ENCODE measurements at places on chromosomes 16 and 17.

GRCh38 chr16:86899151-86899550 is 320.8 kb downstream of the FOXL1 start:
- DNase-seq, result no peak

DNA sequence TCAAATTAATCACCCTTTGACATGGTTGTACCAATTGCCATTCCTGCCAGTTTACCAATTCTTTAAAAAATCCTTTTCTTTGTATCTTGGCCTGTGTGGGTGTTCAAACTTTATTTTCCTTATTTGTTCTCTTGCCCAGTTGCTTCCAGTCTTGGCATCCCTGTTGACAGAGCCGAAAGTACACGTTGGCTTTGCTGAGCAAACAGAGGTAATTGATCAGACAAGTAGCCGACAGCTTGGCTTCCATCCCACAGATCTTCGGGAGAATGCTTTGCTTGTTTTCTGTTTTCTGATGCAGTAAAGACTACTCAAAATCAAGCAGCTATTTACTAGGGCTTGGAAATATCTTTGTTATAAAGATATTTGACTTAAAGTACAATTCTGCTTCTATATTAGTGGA is 506.8 kb upstream of the SALL1 start:
- peak; percentile 42 for DNase-seq

- DNase-seq, result peak; percentile 17
Measured at GRCh38 chr16:66662445-66663194, 33.9 kb downstream of the CMTM4 start.

DNA sequence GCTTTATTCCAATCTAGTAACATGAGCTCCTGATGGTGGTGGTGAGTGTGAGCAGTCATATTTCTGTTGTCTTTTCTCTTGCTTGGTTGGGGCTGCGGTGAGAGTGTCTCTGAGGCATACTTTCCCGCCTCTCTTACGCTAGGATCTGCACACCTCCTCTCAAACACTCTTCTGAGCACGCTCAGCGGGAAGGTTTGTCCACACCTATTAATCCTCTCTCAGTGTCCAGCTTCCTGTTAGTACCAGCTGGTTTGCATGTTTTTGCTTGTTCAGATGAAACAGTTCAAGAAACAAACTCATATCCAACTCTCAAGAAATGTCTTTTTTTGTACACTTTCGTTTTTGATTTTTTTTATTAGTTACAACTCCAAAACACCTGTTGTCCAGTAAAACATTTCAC is 89.5 kb downstream of the CCDC182 start:
- DNase-seq, result no peak

DNA sequence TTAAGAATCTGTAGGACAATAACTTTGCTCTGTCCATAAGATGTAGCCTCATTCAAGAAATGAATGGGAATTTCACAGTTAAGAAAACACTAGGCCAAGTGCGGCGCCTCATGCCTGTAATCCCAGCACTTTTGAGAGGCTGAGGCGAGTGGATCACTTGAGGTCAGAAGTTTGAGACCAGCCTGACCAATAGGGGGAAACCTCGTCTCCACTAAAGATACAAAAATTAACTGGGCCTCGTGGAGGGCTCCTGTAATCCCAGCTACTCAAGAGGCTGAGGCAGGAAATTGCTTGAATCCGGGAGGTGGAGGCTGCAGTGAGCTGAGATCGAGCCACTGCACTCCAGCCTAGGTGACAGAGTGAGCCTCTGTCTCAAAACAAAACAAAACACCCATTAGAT is 19.9 kb upstream of the RSL1D1 start:
- DNase-seq, result no peak

- DNase-seq, result no peak
Measured at GRCh38 chr17:1398931-1399678, 917 bp downstream of the YWHAE start.

GRCh38 chr17:41163828-41164227 is 3.3 kb upstream of the KRTAP4-4 start:
- no peak for DNase-seq

GRCh38 chr17:8887301-8887700 is 19.8 kb upstream of the PIK3R6 start:
- no peak for DNase-seq

DNA sequence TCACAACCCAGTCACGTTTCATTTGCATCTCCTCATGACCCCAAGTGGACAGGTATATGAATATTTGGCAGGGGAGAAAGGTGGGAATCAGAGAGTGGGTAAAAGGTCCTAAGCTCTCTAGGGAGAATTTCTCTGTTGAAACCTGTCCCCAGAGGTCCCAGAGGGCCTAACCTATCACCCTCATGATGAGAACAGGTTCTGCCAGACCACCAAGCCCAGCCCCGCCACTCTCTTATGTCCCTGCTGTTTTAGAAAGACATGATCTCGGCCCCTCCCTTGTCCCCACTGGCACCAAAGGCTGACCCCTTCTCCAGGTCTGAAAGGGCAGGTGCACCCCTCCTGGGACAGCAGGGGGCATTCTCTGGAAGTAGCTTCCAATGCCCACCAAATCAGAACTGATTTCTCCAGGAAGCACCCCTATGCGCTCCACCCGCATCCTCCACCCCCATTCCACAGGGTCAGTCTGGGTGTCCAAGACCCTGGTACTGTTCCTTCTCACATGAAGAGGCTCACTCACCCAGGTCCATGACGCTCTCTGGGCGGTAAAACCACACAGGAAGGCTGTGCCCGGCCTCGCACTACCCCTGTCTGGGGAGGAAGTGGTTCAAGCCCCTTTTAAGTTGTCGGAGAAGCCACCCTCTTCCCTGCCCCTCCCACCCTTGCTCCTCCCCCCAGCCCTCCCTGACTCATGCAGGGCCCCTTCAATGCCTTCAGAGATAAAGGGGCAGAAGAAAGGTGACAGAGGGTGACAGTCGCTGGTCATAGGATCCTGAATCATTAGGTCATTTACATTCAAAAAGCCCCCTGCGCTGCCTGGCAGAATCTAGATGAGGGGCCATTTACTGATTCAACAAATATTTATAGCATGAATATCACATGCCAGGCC is at the start of gene CCR7:
Gene CCR7, minus strand, starts transcription at position 590 of the 886 bp plus-strand sequence. Its CDS starts 63 bp downstream, at position 527.
- DNase-seq, result no peak

GRCh38 chr16:78097548-78097947 is 1.9 kb upstream of the WWOX start:
- no peak for DNase-seq

All from brain (organoid and tissue), 16 donors.